CD4-positive, alpha-beta T cell treated with Interleukin-4 for 1 hour (primary cell): ENCODE measurements at places on chromosomes 7 and 10.

DNA sequence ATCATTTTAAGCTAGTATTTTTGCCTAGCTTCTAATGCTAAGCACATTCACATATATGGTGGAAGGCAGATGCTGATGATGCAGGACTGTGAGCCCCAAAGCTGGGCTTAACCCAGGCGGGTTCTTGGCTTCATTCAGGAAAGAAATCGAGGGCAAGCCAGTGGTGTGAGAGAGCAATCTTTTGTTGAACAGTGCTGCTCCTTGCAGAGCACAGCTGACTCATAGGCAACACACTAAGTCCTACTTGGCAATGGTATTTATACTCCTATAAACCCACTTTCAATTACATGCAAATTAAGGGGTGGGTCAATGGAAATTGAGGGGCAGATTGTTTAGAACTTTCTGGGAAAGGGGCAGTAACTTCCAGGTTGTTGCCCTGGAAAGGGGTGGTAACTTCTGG lies 42.0 kb upstream of the CELF2 start:
- no peak for DNase-seq

DNA sequence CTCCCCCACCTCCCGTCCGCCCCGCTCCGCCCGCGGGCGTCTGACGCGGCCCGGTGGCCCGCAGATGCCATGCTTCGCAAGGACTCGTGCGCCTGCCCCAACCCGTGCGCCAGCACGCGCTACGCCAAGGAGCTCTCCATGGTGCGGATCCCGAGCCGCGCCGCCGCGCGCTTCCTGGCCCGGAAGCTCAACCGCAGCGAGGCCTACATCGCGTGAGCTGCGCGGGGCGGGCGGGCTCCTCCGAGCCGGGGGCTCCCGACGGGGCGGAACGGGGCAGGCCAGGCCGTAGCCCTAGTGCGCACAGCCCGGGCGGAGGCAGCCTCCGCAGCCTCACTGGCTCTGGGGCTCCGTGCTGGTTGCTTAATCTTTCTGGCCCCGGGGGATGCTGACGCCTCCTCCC lies 2.8 kb downstream of the ASIC3 start:
- peak; percentile 39 for DNase-seq

DNA sequence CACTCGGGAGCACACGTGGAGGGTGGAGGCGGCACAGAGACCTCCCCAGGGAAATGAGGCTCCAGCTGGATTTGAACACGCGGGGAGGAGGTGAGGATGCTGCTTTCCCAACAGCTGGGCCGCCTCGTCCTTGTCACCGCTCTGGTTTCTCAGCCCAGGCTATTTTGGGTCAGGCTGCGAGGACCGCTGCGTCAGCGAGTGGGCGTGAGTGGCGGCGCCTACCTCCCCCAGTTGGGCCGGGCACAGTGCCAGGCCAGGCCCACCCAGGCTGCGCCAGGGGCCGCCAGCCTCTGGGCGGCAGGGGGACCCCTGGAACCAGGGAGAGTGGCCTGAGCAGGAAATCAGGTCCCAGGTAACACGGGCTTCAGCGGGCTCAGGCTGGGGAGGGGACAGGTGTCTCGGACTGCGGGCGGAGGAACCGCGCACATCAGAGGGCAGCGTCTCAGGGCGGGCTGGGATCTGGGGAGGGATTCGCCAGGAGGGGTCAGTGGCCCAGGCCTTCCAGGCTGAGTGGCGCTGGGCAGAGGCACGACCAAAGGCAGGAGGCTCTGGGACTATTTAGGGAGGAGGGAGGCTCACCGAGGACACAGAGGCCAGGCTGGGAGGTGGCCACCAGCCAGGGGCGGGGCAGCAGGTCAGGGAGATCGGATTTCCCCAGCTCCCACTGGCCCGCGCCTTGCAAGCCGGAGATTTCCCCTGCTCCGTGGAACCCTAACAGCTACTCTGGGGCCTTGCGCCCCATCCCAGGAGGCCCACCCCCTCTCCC lies 125.2 kb upstream of the RET start:
- no peak for DNase-seq

GRCh38 chr10:6033954-6034353 lies 28.2 kb downstream of the IL2RA start:
- no peak for DNase-seq

GRCh38 chr7:151469281-151469680 lies 29.3 kb upstream of the CRYGN start:
- DNase-seq, result no peak

GRCh38 chr7:105808703-105809590 lies 67.5 kb downstream of the ATXN7L1 start:
- peak; percentile 82 for DNase-seq

GRCh38 chr10:88110355-88110754 lies 246.9 kb downstream of the PTEN start:
- no peak for DNase-seq

DNA sequence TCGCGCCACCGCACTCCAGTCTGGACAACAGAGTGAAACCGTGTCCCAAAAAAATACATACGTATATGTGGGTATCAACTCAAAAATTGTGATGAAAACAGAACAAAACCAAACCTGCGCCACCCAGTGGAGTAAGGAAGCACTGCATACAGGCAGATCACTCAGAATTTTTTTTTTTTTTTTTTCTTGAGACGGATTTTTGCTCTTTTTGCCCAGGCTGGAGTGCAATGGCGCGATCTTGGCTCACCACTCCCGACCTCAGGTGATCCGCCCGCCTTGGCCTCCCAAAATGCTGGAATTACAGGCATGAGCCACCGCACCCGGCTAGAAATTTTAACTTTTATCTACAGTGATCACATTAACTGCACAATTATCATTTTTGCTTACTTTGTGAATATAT lies 9.1 kb upstream of the TMEM236 start:
- peak; percentile 69 for DNase-seq

DNA sequence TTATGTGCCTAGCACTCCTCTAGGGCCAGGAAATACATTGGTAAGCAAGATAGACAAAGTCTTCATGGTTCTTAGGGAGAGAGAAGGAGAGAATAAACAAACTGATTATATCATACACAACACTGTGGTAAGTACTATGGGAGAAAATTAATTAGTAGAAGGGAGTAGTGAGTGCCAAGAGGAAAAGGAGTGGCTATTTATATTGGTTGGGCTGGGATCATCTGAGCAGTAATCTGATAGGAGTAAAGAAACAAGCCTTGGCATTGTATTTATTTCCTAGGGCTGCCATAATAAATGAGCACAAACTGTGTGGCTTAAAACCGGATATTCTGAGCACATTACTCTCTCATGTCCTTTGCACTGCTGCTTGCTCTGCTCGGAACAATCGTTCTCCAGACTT lies 158.1 kb upstream of the PHF14 start:
- no peak for DNase-seq

- no peak for DNase-seq
Measured at GRCh38 chr7:66896441-66896840, 24.6 kb upstream of the TMEM248 start.

DNA sequence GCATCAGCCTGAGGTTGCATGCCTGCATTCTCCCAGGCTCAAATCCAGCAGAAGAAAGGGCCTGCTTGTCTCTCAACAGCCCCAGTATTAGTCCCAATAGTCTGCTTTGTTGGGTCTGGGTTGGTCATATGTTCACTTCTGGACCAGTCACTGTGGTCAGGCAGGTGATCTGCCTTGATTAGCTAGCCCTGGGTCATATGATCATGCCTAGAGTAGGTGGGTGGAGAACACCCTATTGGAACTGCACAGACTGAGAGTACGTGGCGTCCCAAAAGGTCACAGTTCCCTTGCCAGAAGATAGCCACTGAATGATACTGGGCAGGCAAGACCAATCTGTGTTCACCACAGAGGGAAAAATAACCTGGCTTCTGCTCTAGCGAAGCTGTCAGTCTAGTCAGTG lies 80.1 kb downstream of the SH2D4B start:
- no peak for DNase-seq

DNA sequence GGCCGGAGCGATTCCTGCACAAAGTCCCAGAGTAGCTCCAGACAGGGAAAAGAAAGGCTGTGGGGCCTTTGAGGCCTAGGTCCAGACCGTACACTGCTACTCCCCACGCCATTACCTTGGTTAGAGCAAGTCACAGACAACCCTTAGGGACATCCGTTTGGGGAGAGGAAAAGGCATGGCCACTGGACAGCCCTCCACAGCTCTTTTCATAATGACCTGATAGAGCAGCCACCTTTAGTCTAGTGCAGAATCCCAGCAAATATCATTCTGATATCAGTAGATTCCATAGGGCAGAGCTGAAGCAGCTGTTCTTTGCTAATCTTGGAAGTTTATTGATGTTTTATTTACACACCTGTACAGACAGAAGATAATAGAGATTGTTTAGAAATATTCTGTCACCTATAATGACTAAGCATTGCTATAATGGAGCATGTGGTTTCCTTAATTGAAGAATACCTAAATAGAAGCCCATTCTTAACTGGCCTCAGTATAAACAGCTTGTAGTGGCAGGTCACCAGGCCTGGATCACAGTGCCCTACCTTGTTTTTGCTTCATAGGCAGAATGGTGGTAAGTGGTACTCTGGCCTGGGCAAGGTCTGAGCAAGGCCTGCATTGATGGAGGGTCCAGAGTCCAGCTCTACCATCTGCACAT lies 27.9 kb downstream of the OGDH start:
- no peak for DNase-seq

GRCh38 chr7:41294556-41295454 lies 408.1 kb downstream of the INHBA start:
- no peak for DNase-seq

DNA sequence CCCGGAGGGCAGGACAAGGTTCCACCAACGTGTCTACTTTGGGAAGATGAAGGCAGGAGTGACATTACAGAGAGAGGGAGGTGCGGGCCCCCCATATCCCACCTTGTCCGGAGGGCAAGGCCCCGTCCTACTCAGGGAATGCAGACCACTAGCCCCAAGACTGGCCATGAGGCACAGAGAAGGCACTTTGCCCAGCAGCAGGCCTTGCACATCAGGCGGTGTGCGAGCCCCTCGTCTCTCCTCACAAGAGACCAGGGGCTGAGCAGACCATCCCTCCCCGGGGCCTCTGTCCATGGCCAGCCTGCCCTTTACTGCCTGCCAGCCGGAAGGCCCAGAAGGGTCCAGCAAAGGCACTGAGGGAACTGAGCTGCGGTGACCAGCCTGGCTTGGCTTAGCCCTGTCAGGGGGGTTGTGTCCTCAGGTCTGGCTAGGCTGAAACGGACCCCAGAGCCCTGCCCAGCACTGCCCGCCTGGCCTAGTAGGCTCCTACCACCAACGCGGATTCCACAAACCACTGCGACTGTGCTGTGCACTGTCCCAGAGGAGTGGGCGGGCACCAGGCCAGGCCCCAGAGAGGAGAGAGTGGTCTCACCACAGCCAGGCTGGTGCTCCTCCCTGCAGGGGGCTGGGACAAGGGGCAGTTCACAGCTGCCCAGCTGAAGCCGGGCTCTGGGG lies 16.7 kb downstream of the CAMK2B start:
- DNase-seq, result no peak

GRCh38 chr7:28024786-28025334 lies 155.7 kb downstream of the JAZF1 start:
- DNase-seq, result no peak

DNA sequence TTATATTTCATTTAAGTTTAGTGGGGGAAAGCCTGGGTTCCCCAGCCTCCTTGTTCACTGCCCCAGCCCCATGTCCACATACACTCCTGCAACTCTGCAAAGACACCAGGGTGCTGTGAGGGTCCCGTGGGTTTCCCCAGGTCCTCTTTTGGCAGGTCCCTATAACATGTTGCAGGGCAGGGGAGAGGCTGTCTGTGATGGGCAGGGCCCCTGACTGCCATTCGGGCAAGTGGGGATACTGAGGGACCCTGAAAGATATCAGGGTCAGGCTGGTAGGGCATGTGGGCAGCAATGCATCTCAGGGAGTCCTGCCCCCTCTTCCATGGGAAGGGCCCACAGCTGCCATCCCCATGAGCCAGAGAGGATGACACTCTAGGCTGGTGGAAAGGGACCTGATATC lies 28.4 kb downstream of the RASGEF1A start:
- DNase-seq, result no peak

DNA sequence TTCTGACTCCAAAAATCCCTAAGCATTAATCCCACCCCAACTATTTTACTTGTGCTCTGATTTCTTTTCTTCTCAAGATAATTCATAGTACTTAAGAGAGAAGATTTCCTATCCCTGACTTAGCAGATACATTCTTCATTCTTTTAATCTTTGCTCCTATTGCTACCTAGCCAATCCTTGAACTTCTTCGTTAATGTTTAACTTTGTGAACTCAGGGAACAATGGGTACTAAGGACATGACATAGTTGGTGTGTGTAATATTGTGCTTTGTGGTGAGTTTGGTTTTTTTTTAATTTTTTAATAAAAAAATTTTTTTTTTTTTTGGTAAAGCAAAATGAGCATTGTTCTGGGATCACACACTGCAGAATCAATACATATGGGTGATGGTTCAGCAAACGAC lies 166.2 kb downstream of the CHCHD3 start:
- DNase-seq, result no peak

- DNase-seq, result peak; percentile 89
Measured at GRCh38 chr7:105691680-105692564, 110.6 kb upstream of the EFCAB10 start.

GRCh38 chr10:31757831-31758230 lies 170.8 kb downstream of the ARHGAP12 start:
- DNase-seq, result no peak

DNA sequence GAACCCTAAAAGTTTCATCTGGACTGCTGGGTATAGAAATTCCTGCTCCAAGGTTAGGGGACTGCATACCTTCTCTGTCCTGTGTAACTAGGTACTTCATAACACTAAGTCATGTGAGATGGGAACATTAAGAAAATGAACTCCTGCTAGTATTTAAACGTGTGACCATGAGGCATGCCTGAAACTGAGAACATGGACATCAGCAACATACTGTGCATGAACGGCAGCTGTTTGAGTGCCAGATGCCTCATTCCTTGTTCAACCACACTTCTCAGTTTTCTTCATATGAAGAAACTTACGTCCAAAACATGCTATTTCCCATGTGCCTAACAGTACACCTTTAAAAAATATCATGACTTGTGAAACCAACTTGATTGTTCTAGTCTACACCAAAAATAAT lies 88.5 kb downstream of the CREM start:
- no peak for DNase-seq

GRCh38 chr7:136102881-136103280 lies 125.7 kb upstream of the MTPN start:
- no peak for DNase-seq

GRCh38 chr10:92124020-92124419 lies 166.9 kb downstream of the CPEB3 start:
- no peak for DNase-seq

DNA sequence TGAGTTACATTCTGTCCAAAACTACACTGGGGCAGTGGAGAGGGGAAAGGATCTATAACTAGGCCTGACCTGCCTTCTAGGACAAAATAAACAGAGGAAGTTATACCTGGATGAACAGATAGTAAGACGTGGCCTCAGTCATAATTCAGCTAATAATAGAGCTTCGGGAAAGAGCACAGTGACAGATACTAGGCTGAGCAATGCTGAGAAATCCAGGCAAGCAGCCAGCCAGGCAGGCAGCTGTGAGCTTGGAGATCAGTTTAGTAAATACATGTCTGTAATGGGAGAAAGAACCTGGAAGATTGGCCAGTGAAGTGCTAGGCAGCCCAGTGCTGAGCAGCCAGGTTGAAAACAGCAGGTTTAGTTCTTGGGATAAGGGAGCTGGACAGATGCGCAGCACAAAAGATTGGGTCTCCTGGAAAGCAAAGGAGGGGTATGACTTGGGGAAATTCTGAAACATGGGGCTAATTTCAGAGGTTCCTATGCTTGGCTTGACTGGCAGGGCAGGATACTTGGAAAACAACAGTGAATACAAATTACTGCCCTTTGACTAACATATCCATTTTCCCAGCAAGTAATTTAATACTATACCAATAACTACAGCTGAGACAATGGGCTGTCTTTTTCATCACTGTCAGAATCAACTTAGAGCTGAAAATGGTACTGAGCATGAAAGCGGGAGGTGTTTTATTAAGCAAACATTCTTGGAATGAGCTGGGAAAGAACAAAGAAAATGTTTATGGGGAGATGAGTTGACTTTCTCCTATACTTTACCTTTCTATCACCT lies 140.8 kb downstream of the DGKB start:
- DNase-seq, result no peak
